ENCODE measurements at places on chromosomes 5 and 9.

GRCh38 chr5:135149956-135150723 lies 116.1 kb upstream of the PITX1 start:
- DNase-seq = no peak

DNA sequence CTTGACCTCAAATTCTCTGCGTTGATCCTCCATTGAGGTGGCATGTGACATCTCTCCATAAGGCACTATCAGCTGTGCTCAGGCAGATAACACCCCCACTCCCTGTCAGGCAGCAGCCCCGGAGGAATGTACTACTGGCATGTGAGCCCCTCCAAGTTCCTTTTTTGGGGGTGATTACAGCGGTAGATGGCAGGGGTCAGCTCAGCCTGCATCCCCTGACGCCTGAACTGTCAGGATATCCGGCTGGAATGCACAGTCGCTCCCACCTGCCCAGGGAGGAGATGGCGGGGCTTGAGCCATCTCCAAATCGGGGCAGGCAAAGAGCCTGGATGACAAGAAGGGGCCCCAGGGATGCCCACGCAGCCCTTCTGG lies 40.8 kb downstream of the FAM78A start:
- DNase-seq = no peak

- DNase-seq = no peak
These were observed 24.0 kb upstream of the ASPN start for GRCh38 chr9:92506184-92506857.

- no peak for DNase-seq
These were observed 97.6 kb downstream of the NUDT12 start for GRCh38 chr5:103464835-103465484.

DNA sequence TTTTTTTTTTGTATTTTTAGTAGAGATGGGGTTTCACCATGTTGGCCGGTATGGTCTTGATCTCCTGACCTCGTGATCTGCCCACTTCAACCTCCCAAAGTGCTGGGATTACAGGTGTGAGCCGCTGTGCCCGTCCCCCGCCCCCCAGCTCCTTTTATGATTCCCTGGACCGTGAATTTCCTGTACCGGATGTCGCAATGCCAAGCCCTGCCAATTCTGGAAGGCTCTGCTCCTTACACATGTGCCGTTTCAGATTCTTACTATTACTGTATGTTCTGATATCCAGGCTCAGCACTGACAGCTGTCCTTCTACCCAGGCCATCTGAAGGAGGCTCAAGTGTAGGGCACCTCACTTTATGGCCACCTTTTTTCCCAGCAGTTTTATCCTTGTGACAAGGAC lies 100.1 kb downstream of the PLCXD3 start:
- DNase-seq = no peak

- no peak for DNase-seq
These were observed 120.1 kb upstream of the ERCC6L2 start for GRCh38 chr9:95755421-95755730.

All from activated T-cell treated with anti-CD3 and anti-CD28 coated beads for 48 hours (primary cell).